CD4-positive, alpha-beta T cell treated with Interferon alpha-2 for 1 hour (primary cell): ENCODE measurements at places on chromosomes 5 and 9.
A peak's percentile ranks its signal among the peaks of the same experiment; 100 is the strongest.

GRCh38 chr9:127928676-127929624 lies 1.6 kb downstream of the PIP5KL1 start:
- DNase-seq = no peak

DNA sequence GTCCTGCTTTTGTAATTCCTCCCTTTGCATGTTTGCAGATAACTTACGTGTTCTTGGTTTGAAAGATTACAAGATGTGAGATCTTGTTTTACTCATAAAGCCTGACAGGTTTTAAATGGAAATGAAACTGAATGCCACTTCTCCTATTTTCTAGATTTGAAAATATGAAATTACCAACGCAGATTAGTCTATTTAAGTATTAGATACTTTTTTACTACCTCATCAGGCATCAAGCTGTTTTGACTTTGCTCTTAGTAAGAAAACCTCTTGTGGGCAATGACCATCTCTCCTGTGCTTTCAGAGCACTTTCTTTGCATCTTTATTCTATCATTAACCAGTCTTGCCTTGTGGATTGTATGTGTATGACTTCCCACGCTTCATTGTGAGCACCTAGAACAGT lies 3.5 kb downstream of the DMXL1 start:
- DNase-seq = no peak

DNA sequence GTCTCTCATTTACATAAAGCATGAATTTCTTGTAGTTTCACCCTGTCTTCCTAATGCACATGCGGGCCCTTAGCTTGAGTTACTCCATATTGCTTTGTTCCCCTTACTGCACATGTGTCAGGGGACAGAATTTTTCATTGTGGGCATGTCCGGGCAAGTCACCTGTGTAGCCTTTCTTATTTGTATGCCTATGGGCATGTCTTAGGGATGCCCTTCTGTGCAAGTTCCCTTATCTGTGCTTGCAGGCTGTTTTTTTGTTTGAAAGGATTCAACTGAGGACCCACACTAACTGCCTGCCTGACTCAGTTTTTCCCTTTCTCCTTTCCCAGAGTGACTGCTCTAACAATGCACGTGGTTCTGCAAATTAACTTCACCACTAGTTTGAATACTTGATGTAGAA lies 161.7 kb downstream of the YTHDC2 start:
- no peak for DNase-seq

- DNase-seq = no peak
Measured at GRCh38 chr5:7391215-7391614, 4.7 kb upstream of the ADCY2 start.

DNA sequence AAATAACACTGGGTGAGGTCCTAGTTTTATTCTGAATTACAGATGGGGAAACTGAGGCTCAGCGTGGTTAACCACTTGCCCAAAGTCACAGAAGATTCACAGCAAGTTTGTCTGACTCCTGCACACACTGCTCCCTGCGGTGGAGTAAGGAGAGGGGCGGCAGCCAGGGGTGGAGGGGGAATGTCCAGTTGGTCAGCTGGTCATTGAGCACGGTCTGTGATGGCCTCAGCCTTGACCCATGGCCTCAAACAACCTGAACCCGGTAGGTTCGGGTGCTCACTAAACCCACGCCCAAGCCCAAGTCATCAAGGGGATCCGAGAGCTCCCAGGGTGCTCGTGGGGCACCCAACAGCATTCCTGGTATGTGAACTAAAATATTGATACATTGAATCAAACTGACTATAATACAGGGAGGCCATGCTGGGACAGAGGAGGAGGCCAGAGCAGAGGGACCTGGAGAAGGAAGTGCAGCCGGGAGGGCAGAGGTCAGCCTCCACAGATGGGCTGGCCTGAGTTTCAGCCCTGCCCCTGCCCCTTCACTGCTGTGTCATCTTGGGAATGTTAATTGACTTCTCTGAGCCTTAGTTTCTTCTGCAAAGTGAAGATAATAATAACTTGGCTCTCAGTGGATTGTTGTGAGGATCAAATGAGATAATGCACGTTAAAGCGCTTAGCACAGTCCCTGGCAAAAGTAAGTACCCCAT lies 3.6 kb upstream of the IL17B start:
- DNase-seq = no peak

DNA sequence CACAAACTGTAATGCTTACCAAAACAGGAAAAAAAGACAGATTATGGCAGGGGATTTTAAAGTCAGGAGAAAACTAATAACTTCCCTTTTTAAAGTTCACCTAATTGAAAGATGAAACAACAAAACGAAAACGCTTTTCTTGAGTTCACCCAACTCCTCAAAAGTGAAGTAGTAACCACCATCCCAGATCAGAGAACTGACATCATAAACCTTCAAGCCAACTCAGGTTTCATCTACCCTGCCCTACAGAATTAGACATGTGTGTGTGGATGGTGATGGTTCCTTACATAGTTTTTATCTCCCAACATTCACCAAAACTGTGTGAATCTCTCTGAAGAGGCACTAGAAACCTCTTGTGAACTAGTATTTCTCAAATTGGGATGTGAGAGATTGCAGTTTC lies 195.2 kb upstream of the PTGER4 start:
- DNase-seq = no peak

DNA sequence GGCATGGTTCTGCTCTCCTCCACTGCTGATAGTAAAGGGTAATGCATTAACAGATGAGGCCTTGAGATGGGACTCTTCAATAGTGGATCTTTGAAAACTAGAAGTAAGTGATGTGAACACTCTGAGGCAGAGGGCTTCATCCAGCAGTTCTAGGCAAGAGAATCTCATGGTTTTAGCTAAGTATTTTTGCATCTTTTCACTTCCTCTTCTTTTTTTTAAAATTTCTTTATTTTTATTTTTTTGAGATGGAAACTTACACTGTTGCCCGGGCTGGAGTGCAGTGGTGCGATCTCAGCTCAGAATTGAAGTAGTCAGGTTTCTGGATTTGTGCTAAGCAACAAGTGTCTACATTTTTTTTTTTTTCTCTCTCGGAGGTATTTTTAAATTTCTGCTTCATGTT lies 101.9 kb downstream of the MTRR start:
- DNase-seq = no peak

DNA sequence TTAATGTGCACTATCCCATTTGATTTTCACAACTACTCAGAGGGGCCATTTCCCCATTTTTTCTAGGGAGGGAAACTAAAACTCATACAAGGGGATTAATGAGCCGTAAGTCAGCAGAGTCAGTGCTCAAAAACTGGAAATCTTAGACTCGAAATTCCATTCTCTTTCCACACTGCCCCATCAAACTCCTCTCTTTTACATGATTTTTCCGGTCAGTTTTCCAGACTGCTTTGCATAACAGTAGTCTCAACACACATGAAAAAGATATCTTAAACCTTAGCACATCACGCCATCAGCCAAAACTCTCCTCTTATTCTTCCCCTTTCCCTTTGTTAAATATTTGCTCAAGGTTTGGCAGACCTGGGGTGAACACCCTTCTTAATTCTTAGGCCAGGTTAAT lies 332.0 kb downstream of the RFX3 start:
- no peak for DNase-seq

DNA sequence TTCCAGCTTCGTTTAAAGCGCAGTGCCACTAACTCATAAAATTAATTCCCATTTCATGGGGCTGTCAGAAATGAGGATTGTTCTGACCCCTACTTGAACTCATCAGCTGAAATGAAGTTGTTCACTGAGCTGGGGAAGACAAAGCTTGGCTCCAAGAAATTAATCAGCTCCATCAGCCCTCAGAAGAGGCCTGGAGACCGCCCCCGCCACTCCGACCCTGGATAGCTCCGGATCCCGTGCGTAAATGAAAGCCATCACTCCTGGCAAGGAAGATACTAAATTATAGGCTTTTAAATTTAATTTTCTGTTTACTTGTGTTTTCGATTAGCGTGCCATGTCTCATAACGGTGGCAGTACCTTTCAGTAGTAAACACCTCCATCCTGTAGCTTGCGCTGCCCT lies 142.8 kb upstream of the IRX2 start:
- no peak for DNase-seq

DNA sequence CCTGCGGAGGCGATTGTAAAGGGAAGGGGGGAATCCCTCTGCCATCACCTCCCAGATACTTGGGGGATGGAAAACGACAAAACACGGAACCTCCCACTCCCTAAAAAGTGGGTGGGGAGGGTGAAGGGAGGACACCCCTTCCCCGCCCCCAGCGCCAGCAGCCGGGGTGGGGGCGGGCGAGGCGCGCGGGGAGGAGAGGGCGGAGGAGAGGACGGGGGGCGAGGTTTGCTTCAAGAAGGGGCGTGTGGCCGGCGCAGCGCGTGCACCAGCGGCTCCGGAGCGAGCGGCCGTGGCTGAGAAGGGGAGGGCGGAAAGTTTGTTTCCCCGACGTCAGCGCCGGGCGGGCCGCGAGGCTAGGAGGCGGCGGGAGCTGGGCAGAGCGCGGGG lies at the start of gene PRRX2:
TSS of gene PRRX2 (plus strand) at position 259 of the 387 bp plus-strand sequence. CDS start 221 bp downstream, outside the sequence.
- DNase-seq = no peak

GRCh38 chr5:103793595-103794182 lies 231.1 kb upstream of the NUDT12 start:
- no peak for DNase-seq

DNA sequence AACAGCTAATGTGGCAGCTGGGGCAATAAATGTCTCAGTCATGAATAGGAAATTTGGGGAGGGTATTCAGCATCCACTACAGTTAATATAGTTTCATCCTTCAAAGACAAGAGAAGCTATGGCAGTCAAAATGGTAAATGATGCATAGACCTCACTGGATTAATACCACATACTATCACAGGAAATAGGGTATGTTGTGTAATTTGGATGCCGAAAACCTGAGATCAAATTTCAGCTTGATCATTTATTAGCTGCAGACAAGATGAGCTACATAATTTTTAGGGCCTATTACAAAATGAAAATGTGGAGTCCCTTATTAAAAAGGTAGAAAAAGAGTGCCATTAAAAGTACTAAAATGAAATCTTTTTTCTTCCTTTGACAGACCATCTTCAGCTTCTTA lies 112.6 kb upstream of the MTAP start:
- DNase-seq = no peak

DNA sequence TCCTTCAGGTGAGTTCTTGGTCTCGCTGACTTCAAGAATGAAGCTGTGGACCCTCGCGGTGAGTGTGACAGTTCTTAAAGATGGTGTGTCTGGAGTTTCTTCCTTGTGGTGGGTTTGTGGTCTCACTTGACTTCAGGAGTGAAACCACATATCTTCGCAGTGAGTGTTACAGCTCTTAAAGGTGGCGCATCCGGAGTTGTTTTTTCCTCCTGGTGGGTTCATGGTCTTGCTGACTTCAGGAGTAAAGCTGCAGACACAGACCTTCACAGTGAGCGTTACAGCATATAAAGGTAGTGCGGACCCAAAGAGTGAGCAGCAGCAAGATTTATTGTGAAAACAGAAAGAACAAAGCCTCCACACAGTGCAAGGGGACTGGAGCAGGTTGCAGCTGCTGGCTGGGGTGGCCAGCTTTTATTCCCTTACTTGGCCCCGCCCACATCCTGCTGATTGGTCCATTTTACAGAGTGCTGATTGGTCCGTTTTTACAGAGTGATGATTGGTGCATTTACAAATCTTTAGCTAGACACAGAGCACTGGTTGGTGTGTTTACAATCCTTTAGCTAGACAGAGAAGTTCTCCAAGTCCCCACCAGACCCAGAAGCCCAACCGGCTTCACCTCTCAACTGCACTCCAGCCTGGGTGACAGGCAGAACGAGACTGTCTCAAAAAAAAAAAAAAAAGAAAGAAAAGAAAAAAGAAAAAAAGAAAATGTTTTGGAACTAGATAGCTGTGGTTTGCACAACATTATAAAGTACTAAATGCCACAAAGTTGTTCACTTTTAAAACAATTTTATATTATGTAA lies 9.1 kb upstream of the ERMP1 start:
- peak; percentile 79 for DNase-seq

DNA sequence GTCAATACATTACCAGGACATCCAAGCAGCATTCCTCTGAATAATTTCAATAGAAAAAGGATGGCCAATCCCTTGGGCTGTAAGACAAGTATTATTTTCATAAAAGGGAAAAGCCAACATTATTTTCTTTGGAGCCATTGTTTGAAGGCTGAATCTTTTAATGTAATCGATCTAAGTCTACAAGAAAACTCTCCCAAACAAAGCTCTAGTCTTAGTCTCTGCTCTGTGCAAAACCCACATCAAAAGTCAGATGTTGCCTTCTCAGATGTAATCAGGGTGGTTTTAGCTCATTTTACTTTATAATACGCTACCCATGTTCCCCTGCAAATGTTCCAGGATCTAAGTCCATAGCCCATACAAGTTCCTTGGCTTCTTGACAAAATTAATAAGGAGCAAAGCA lies 325.6 kb downstream of the TRPM3 start:
- DNase-seq = no peak

DNA sequence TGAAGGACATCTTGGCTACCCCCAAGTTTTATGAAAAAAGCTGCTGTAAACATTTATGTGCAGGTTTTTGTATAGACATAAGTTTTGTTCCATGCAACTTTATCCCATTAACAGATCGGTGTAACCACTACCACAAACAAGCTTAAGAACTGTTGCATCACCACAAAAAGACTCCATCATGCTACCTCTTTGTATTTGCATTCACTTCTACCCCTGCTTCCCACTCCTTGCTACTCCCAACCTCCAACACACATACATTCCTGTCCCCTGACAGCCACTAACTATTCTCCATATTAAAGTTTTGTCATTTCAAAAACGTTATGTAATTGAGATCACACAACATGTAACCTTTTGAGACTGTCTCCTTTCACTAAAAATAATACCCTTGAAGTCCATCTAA lies 57.8 kb upstream of the LHFPL2 start:
- no peak for DNase-seq

GRCh38 chr5:121027636-121028035 lies 563.5 kb downstream of the PRR16 start:
- DNase-seq = no peak

DNA sequence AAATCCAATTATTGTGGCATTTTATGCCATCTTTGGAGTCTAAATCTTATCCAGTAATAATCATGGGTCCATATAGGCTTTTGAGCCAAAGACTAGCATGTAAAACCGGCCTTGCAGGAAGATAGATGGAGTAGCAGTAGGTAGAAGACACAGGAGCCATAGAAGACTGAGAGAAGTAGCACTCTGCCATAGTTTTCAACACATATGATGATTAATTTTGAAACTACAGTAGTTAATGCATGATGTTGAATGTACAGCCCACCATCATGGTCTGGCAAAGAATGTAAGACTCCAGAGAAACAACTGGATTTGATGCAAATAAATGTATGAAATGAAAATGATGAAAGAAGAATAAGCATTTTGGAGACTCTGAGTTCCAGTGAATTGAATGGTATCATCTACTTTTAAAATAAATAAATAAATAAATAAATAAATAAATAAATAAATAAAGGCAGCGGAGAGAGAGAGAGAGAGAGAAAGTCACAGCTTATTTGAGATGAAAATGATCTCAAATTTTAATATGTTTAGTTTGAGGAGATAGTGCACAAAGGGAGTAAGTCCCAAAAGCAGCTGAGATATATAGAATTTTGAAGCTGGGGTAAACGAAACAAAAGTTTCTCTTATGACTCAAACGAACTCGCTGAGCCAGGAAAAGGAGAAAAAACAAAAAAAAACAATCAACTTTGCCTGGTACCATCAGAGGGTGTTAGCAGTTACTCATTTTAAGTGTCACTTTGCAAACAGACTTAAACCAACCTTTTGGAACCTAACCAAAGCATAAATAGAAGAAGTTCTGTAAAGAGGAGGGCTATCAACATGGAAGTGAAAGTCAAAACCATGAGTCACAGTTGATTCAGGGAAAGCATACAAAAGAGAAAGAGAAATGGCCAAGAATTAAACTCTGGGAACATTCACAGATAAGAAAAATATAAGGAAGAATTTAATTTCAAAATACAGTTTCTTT lies 388.7 kb downstream of the CETN3 start:
- DNase-seq = no peak
